ENCODE measurements at places on chromosomes 6 and 20.

DNA sequence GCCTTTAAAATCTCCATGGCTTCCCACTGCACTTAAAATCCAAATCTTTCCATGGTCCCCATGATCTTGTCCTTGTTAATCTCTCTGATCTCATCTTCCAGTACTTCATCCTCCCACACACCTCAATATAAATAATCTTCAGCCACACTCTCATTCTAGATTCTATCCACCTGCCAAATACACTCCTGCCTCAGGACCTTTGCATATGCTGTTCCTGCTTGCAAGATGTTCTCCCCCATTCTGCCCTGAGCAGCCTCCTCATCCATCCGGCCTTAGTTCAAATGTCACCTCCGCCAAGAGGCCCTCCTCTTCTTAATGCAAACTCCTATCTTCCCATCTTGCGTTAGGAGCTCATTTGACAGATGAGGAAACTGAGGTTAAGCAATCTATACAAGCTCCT lies 77.4 kb downstream of the PREX1 start:
- H3K27ac ChIP-seq, result no peak overlapping the region
- no peak for DNase-seq
- no peaks in the 10 kb centered on the region for H3K27me3 ChIP-seq
- H3K4me1 ChIP-seq, result peaks cover 3% of the 10 kb centered on the region
- H3K4me3 ChIP-seq, result no peak overlapping the region
- no peaks in the 10 kb centered on the region for H3K36me3 ChIP-seq

GRCh38 chr6:105270511-105270910 lies 90.7 kb upstream of the POPDC3 start:
- H3K4me1 ChIP-seq, result no peaks in the 10 kb centered on the region
- H3K4me3 ChIP-seq, result no peak overlapping the region
- DNase-seq, result no peak
- no peak overlapping the region for H3K27ac ChIP-seq
- no peaks in the 10 kb centered on the region for H3K36me3 ChIP-seq

GRCh38 chr6:44594481-44594880 lies 207.0 kb downstream of the CDC5L start:
- no peak overlapping the region for H3K27ac ChIP-seq
- no peaks in the 10 kb centered on the region for H3K4me1 ChIP-seq
- no peaks in the 10 kb centered on the region for H3K36me3 ChIP-seq
- DNase-seq, result no peak
- H3K4me3 ChIP-seq, result no peak overlapping the region

DNA sequence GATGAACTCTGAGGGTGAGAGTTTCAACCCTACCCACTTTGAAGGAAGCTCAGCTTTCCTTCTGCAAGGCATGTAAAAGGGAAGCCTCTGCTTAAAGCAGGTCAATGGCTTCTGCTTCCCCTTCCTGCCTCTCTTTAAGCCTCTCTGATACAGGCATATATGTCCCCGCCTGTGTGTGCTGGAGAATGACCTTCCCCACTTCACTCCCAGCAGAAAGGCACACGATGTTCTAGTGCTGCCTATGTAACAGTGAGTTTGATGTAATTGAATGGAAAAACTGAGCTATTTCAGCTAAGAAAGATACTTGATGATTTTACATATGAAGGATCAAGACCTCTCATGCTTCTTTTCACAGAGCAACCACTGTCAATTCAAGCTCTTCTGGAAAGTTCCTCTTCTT lies 632.2 kb downstream of the HACE1 start:
- no peak for DNase-seq
- H3K27ac ChIP-seq, result no peak overlapping the region
- H3K4me1 ChIP-seq, result no peaks in the 10 kb centered on the region
- no peaks in the 10 kb centered on the region for H3K27me3 ChIP-seq

GRCh38 chr6:118935331-118935668 lies 341 bp upstream of the MCM9 start:
- no peaks in the 10 kb centered on the region for H3K4me1 ChIP-seq
- H3K36me3 ChIP-seq, result no peaks in the 10 kb centered on the region
- no peak for DNase-seq
- H3K27me3 ChIP-seq, result no peaks in the 10 kb centered on the region
- H3K27ac ChIP-seq, result peak overlapping the region; percentile 45

DNA sequence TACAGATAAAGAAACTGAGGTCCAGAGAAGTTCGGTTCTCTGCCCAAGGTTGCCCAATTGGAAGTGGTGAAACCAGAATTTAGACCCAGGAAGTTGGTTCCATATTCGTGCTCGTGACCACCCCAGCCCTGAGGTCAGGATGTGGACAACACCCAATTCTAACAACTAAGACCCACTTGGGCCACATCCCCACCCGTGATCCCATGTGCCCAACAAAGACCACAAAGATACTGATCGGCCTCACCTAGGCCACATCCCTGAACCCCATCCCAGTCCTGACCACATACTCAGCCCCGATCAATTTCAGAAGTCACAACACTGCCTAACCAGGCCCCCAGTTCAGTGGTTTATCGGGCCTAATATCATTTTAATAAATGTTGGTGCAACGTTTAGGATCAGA lies 138.4 kb downstream of the PREX1 start:
- DNase-seq, result no peak
- no peaks in the 10 kb centered on the region for H3K27me3 ChIP-seq
- no peak overlapping the region for H3K27ac ChIP-seq
- H3K4me1 ChIP-seq, result peaks cover 1% of the 10 kb centered on the region
- H3K36me3 ChIP-seq, result no peaks in the 10 kb centered on the region
- no peak overlapping the region for H3K4me3 ChIP-seq

DNA sequence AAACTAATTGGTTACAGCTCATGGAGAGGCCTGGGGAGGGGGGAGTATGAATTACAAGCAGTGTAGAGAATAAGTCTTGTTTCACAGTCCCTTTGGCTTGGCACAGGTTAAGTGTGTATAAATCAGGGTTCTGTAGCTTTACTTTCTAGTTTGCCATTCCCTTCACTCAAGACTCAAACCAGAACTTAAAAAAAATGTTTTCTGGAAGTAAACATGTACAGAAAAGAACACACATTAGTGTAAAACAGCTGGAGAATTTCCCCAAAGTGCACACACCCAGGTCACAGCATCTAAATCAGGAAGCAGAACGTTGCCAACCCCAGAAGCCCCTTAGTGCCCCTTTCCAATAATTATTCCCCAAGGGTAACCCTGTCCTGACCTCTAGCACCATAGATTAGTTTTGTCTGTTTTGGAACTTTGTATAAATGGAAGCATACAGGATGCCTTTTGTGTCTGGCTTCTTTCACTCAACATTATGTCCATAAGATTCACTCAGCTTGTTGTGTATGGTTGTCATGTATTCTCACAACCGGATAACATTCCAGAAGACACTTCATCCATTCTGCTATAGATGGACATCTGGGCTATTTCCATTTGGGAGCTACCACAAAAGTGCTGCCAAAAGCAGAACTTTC lies 33.7 kb upstream of the SCUBE3 start:
- DNase-seq, result no peak
- no peaks in the 10 kb centered on the region for H3K36me3 ChIP-seq
- no peak overlapping the region for H3K4me3 ChIP-seq
- peaks cover 3% of the 10 kb centered on the region for H3K4me1 ChIP-seq
- no peaks in the 10 kb centered on the region for H3K27me3 ChIP-seq

GRCh38 chr20:19730706-19731105 lies 27.4 kb upstream of the RIN2 start:
- no peak overlapping the region for H3K27ac ChIP-seq
- H3K27me3 ChIP-seq, result no peaks in the 10 kb centered on the region
- no peak for DNase-seq
- H3K4me1 ChIP-seq, result peaks cover 4% of the 10 kb centered on the region

DNA sequence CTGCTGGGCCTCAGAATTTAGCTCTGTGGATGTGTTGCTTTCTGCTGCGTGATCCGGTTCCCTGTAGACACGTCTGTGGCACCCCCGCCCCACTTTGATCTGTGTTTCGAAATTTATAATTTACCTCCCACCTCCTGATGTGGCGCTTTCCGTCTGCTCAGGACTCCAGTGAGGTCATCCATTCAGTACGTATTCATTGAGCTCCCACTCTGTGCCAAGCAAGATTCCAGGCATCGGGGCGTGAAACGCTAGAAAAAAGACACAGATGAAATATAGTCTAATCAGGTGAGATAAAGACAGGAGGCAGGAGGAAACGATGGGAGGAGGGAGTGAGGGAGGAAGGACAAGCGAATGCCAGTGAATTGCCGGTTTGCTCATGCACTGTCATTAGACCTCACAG lies 431.9 kb upstream of the SULF2 start:
- H3K27me3 ChIP-seq, result no peaks in the 10 kb centered on the region
- no peak overlapping the region for H3K27ac ChIP-seq
- no peak overlapping the region for H3K4me3 ChIP-seq

GRCh38 chr6:128696691-128697689 lies 176.6 kb upstream of the PTPRK start:
- H3K36me3 ChIP-seq, result no peaks in the 10 kb centered on the region
- H3K4me3 ChIP-seq, result no peak overlapping the region
- no peak for DNase-seq
- no peaks in the 10 kb centered on the region for H3K27me3 ChIP-seq

GRCh38 chr6:136593748-136594490 lies 43.7 kb upstream of the MAP7 start:
- peaks cover 5% of the 10 kb centered on the region for H3K4me1 ChIP-seq
- no peak overlapping the region for H3K27ac ChIP-seq
- H3K27me3 ChIP-seq, result no peaks in the 10 kb centered on the region
- DNase-seq, result no peak

GRCh38 chr6:29777310-29777709 lies 50.3 kb upstream of the HLA-G start:
- no peak for DNase-seq
- no peaks in the 10 kb centered on the region for H3K27me3 ChIP-seq
- no peak overlapping the region for H3K4me3 ChIP-seq

DNA sequence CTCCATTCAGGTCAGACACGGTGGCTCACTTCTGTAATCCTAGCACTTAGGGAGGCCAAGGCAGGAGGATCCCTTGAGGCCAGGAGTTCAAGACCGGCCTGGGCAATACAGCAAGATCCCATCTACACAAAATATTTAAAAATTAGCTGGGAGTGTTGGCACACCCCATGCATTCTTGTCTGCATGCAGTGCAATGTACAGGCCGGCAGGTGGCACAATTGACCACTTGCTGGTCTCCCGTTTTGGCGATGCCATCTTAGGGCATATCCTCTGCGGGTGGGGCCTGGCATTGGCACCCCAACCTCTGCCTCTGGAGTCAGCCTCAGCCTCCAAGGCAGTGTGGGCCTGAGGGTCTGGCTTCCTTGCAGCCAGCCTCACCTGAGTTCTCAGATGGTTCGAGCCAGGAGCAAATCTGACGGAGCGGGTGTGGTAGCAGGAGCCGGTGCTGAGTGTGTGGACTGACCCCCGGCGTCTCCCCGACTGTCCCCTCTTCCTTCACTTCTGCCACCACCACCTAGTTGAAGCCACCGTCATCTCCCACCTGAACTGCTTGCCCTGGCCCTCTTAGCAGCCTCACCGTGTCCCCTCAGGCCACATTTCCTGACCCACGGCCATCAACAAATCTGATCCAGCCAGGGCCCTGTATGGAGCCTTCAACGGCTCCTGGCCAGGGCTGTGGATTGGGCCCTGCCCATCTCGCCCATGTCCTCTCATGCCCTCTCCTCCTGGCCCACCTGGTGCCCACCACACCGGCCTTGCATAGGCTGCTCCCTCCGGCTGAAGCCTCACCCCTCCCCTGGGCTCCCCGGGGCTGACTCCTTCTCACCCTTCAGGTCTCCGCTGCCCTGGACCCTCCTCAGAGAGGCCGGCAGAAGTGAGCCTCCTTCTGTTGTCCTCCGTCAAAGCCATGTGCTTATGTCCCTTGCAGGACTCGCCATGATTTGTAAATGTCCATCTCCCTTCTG lies 44.0 kb downstream of the EFCAB8 start:
- DNase-seq, result peak; percentile 48
- H3K36me3 ChIP-seq, result no peaks in the 10 kb centered on the region
- H3K27ac ChIP-seq, result no peak overlapping the region
- H3K4me3 ChIP-seq, result no peak overlapping the region
- no peaks in the 10 kb centered on the region for H3K27me3 ChIP-seq
- no peaks in the 10 kb centered on the region for H3K4me1 ChIP-seq

DNA sequence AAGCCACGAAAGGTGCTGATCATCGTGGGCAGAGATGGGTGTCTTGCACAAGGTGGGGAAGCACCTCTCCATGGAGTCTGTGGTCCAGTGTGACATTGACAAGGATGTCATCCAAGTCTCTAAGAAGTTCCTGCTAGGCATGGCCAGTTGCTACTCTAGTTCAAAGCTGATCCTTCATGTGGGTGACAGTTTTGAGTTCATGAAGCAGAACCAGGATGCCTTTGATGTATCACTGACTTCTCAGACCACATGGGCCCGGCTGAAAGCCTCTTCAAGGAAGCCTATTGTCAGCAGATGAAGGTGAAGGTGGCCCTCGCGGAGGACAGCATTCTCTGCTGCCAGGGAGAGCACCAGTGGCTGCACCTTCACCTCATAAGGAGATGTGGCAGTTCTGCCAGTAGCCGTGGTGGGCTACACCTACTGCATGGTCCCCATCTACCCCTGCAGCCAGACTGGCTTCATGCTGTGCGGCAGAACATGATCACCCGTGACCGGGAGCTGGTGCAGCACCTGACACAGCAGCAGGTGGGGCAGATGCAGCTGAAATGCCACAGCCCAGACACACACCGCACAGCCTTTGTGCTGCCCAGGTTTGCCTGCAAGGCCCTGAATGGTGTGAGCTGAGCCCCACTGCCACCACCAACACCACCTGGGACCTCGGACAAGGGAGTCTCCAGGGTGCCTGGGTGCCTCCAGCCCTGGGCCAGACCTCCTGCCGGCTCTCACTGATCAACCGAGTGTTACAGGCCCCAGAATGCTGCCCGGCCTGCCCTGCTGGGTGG lies 75.0 kb upstream of the SULF2 start:
- H3K4me1 ChIP-seq, result no peaks in the 10 kb centered on the region
- DNase-seq, result no peak
- no peaks in the 10 kb centered on the region for H3K36me3 ChIP-seq
- no peak overlapping the region for H3K4me3 ChIP-seq
- H3K27ac ChIP-seq, result no peak overlapping the region
- H3K27me3 ChIP-seq, result no peaks in the 10 kb centered on the region

DNA sequence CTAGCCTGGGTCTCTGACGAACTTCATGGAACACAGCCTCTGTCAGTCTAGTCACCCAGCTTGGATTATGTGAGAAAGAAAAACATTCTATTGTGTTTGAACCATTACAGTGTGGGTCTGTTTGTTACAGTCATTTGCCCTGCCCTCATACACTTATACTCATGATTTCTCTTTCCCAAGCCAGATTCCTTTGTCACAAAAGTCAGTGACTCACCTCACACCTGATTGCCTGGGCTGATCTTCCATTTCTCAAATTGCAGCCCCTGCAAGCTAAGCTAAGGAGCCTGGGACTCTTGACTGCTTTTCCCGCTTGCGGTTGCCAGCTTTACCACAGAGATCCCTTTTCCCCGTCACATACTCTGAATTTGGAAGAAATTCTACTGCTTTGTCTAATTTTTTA lies 395.9 kb downstream of the SAMD5 start:
- H3K4me3 ChIP-seq, result no peak overlapping the region
- no peak overlapping the region for H3K27ac ChIP-seq
- H3K4me1 ChIP-seq, result no peaks in the 10 kb centered on the region
- DNase-seq, result no peak
- no peaks in the 10 kb centered on the region for H3K36me3 ChIP-seq
